ENCODE measurements at places on chromosomes 4 and X.

DNA sequence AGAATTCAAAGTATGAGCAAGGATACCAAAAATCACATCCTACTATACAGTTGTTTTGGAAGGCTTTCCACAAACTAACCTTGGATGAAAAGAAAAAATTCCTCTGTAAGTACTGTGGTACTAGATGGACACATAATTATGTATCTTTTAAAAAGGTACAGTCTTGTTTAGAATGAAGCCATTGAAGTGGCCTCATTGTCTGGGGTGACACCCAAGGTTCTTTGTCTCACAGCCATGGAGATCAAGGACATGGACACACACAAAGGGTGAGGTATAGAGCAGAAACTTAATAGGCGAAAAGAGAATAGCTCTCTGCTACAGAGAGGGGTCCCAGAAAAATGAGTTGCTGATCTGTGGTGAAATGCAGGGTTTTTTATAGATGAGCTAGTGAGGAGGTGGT, 16.8 kb upstream of the HERC5 start:
- DNase-seq, result no peak

GRCh38 chr4:82797405-82798111, 1.0 kb downstream of the SCD5 start:
- DNase-seq, result peak; percentile 7

DNA sequence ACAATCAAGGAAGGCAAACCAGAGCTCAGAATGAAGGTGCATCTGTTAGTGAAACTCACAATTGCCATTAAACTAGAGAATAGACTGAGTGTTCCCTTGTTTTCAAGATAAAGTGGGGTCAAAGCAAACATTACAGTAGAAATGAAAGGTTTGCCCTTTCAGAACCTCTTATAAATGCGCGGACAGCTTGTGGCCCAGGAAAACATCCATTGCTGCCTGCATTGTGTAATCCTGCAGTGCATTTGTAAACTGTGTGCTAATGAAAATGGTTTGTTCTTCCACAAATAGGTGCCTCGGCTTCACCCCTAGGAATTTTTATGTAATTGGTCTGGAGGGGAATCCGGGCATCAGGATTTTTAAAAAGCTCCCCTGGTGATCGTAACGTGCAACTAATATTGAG, 62.8 kb downstream of the SNX25 start:
- DNase-seq, result no peak

- DNase-seq, result no peak
Observed at GRCh38 chr4:24730256-24731001, 64.9 kb upstream of the SOD3 start.

DNA sequence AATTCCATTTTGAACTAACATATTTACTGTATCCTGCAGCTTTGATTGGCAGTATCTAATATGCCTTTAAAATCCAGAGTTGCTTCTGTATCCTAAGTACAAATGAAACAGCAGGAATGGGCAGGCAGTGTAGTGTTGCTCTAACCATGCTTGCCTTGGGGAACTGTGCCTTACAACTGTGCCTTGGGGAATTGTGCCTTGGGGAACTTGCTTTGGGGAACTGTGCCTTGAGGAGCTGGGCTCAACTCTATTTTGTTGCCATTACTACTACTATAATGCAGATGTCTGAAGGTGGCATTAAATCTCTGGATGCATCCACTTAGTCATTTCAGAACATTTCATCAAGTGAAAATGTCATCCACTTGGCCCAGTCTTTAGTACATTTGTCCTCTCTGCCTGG, 6.9 kb downstream of the CXCL3 start:
- DNase-seq, result no peak

GRCh38 chr4:111675746-111676145, 469.5 kb upstream of the FAM241A start:
- no peak for DNase-seq

- no peak for DNase-seq
Observed at GRCh38 chr4:112069110-112069509, 76.1 kb upstream of the FAM241A start.

DNA sequence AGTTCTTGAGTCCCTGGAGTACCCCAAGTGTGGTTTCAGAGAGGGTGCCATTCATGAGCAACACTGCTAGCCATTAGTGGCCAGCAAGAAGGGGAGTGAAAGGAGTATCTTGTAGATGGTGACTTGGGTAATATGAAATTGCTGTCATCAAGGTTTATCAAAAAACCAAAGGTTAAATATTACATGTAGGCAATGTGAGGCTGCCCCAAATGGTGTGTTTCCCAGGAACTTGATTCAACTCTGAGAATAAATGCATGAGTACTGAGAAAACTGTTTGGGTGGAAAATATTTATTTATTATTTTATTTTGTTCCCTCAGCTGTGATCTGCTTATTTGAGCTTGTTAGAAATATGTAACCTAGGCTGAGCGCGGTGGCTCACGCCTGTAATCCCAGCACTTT, 55.7 kb downstream of the AFF1 start:
- DNase-seq, result no peak

DNA sequence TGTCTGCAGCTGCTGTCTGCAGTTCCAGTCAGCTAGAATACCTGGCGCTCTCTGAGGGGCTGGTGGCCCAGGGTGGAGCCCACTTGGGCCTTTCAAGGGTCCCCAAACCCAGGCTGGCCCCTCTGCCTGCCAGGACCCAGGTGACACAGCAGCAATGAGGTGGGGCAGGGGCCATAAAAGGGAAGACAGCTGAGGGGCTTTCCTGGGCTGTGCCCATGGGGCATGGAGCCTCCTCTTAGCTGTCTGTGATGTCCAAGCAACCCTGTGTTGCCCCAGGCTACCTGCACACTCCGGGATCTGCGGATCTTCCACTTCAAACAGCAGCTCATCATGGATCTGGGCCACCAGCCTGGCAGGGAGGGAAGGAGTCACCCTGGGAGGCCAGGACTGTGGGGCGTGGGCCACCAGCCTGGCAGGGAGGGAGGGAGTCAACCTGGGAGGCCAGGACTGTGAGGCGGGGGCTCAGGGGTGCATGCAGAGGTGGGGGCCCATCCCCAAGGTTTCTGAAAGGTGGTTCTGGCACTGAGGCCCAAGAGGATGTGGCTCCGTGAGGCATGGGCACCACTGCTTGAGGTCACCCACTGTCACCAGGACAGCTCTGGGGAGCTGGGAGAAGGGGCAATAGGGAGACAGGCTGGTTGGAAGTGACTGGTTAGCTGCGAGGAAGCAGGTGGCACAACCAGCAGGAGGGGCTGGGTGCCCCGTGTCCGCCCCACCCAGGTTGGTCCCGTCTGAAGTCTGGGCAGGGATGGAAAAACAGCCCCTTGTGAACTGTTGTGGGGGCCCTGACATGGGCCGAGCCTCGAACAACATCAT, 16.3 kb downstream of the NAT8L start:
- no peak for DNase-seq

DNA sequence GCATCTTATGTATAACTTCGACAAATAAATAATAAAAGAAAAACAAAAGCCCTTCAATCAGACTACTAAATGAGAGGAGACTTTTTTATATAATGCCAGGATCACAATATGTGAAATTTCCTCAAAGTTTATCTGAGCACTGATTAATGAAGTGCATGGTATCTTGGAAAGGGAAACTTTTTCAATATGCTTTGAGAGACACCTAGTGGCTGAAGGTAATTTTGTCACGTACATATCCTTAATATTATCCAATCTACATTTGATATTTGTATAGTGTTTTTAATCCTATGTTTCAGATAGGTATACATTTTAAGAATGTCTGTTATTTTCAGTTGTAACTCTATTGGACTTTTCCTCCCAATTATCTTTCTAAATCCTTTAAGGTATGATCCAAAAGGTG, 146.8 kb downstream of the KLHL4 start:
- peak; percentile 5 for DNase-seq

DNA sequence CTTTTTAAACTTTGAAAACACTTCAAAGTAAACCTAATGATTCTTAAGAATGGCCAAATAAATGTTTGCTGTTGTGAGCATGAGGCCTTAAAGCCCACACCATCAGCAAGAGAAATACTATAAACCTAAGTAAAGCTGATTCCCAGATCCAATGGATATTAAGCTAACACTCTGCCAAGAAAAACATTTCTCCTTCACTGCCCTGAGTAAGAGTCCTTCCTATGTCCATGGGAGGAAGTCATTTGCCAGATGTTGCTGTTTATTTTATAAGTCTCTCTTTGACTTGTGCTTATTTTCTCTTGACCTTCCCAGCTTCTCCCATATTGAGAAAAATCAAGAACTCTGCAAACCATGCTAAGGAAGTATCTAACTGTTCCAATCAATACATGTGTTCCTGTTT, 154.3 kb upstream of the EDNRA start:
- no peak for DNase-seq

DNA sequence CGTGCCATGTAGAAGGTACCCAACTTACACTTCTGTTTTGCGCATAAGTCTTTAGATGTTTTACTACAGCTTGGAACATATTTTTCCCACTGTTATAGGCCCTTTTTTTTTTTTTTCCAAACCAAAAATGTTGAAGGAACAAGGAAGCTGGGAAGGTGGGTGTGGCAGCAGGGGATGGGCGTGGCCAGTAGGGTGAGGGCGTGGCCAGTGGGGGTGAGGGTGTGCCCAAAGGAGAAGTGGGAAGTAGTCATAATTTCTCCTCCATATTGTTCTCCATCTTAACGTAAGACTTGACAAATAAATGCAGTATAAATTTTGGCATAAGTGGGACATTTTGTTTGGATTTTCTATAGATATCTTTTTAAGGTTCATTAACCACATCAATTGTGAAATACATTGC, 30.4 kb downstream of the CLDN22 start:
- DNase-seq, result no peak

DNA sequence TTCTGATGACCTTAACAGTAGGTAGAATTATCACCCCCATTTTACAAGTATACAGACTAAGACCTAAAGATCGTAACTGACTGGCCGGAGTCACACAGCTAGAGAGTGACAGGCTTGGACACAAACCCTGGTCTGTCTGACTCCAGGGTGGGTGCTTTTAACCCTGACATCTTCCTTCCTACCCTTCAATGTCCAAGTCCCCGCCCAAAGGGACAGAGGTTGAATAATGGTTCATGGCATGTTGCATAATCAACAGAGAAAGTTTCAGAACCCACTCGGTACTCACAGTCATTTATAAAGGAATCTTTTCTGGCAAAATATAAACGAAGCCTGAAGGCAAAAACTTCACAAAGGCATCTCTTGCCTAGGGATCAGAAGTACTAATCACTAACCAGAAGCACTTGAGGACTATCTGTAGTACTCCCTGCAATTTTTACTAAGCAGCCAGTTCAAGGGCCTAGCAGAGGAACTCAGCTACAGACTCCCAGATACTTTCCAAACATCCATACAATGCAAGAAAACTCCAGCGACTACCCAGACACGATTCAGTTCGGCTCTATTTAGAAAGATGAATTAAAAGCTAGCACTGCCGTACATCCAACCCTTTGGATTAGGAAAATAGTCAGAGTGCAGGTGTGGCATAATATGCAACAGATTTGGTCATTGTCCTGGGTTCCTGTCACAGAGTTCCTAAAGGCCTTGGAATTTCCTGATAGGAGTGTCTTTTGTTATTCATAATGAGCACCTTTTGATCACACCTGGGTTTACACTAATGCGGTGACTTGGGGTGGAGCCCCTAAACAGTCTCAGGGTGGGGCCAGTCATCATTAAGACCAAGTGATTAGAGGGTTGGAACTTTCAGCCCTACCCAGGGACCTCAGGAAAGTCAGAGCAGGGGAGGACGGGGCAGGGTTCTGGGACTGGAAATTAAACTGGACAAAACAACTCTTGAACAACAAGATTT, 44.0 kb downstream of the RELL1 start:
- DNase-seq, result no peak

DNA sequence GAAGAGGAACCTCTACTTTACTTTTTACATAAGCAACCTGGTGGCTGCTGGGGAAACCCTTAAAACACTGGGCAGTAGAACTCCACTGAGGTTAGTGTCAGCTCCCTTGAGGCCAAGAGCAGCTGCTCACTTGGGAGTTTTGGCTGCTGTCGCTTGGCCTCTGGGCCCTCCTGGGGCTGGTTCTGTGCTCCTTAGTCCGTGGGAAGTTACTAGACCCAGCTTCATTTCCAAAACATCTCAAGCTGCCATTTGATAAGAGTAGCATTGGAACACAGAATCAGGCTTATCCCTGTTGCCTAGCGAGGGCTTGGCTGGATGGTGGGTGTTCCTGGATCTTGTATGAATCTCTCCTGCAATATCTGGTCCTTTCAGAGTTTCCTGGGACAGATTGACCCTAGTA, 26.1 kb downstream of the RNF4 start:
- DNase-seq, result no peak

GRCh38 chr4:113617195-113617594, 144.3 kb downstream of the CAMK2D start:
- DNase-seq, result no peak

DNA sequence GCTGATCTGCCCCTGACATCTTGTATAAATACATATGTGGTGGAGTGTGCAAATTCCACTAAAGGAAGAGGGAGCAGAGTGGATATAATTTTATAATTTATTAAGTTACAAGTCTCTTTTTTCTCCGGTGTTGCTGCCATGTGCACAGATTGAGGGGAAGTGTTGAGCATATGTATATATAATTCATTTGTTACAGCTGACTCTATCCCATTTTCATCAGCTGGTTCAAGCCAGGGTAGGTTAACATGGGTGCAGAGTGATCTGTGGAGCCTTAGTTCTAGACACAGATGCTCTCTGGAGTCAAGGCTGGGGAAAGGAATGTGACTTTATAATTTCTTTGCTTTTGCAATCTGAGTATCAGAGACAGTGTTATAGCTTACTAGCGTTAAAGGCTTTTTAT, 103.5 kb downstream of the WWC2 start:
- no peak for DNase-seq

DNA sequence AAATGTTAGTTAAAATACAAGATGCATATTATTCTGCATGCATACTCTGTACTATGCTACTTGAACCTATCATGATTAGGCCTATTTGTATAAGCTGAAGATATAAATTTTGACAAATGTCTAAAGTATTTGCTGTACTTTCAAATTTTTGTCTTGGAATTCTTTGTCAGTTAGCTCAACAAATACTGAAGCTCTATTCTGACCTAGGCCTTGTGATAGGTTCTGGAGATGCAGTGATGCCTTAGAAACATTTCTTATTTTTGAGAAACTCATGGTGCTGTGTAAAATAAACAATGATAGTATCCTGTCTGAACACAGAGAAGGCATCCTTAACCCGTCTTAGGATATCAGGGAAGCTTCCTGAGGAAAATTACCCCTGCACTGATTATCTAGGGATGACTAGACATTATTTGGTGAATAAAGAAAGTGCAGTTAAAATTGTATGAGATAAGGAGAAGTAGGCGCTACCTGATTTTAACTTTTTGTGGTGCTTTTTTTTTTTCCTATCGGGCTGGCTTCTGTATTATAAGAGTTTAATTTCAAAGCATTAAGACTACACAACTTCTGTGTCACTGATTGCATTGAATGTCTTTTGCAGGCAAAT, 43.4 kb downstream of the MOB1B start:
- no peak for DNase-seq

All from HL-60 (cell line).